ENCODE measurements at places on chromosomes 16 and 17.
A peak's percentile ranks its signal among the peaks of the same experiment; 100 is the strongest.

DNA sequence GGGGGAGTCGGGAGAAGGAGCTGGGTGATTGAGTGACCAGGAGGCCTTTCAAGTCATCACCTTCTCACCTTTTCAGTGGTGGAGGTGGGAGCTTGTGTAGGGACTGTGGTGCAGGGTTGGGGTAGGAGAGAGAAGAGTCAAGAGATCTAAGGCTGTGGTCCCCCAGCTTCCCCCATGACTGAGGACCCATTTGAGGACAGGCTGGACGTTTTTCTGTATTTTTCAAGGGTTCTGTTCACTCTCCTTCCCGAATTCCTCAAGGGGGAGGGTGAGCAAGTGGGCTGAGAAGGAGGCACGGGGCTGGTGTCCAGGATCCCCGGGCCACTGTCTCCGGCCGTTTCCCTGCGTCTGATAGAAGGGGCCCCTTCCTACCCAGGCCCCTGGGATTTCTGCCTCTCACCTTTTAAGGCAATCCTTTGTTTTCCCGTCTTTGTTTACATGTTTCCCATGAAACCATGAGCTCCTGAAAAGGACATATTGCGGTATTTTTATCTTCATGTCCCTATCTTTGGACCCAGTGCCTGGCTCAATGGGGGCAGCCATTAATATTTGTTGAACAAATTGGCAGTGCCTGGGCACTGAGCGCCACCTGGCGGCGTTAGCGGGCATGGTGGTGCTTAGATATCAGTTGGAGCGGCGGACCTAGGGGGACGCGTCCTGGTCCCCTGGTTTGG is 9.2 kb upstream of the CD300A start:
- peak; percentile 49 for DNase-seq

DNA sequence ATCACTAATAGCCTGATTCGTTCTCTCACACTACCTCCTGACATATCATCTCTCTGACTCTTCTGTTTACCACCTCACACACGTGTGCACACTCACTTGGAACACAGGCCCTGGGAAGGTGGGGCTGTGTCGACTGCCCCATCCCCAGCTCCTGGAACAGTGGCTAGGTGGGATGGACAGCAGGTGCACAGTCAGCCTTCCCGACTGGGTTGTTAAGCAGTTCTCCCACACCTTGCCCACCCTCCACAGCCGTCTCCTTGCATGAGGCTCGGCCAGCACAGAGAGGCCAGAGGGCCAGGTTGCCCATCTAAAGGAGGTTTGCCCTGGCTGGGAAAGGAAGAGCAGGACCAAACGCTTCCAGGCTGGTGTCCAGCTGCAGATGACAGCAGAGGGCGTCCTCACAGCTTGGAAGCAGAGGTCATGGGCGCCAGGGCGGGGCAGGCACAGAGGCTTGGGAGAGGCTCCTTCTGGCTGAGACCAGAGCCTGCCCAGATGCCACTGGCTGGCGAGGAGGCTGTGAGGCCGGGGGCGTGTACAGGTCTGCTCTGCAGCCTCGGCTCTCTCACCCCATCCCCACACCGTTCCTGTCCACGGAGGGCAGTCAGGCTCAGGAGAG is 92.8 kb downstream of the AMFR start:
- no peak for DNase-seq

DNA sequence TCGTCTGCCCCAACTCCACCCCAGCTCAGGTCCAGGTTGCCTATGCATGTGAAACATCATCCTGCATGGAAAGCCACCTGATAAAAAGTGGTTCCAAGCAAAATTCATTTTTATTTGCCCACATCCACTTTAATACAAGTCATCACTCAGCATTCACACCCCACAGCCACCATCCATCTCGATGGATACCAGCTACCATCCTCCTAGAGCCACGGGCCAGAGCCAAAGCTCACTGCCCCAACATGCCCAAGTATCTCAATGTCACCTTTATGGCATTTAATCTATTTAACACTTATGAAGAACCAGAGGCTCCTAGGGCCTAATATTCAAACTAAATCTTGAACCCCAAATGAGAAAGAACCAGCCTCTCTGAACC is 70.5 kb downstream of the COPRS start:
- no peak for DNase-seq

DNA sequence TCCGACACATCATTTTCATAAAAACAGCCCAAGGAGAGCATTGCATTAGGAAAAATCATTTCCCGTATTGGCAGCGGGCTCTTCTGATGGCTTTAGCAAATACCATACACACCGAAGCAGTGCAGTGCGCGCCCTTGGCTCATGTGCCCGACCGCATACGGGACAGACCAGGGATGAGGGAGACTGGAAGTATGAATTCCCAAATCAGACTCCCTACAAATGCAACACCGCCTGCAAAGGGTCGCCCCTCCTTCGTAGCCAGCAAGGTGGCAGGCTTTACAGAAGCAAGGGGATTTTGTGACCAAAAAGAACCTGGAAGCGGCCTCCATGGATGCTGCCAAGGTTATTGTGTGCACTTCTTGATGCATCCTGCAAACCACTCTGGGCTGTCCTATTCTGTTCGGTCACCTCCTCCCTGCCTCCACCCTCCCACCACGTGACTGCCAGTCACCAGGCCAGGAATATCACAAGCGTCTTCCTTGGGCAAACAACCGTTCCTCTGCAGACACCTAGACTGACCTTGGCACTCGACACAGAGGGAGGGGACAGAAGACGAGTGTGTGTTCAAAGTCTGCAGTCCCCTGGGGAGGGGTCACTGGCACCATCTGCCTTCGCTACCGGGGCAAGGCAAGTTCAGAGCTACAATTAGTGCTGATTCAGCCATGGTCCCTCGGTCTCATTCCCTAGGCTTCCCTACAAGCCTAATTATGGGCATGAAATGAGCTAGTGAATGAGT is 460.4 kb downstream of the SLC39A11 start:
- no peak for DNase-seq

DNA sequence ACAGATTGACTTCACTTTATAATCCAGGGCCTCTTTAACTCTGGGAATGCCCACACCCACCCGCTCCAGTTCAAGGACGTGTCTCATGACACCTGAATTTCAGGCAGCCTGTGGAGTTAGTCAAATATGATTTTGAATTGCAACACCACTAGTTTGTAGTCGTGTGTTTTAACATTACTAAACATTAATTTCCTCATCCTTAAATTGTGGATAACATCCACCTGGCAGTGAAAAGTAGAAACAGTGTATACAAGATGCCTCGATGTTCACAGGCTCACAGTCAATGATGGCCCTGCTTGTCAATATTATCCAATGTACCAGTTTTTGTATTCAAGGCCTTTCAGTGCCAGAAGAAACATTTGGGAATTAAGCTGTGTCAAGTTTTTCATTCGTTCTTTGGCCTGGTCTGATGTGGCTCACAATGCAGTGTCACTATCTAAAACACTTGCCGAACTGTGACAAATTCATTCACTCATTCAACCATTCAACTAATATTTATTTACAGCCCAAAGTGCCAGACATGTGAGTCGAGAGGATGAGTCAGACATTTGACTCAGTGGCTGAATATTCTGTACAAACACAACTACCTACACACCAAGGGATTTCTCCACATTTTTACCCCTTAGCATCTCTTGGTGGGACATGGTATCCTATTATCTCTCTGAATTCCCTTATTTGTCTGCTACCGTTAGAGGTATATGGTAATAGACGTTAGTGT is 1.4 kb downstream of the MEIOB start:
- no peak for DNase-seq

- DNase-seq = no peak
These were observed 11.1 kb downstream of the ABR start for GRCh38 chr17:1168533-1169220.

DNA sequence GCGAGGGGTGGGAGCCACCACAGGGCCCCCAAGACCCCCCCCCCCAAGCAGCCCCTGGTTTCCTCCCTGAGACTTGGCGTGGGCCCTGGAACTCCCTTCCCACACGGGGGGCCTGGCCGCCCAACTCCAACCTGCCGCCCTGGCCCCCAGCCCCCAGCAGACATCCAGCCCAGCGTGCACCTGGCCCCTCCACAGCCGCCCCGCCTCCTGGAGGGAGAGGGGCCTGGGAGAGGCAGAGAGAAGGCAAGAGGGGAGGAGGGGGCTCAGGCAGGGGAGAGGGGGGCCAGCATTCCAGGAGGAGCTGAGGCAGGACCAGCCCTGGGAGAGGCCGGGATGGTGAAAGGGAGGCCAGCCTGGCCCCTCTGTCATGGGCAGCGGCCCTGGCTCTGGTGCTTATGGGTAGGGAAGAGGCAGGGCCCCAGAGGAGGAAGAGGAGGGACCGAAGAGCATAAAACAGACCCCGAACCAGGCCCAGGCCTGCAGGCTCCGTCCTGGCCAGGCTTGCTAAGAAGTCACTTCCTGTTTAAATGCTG is 16.7 kb downstream of the IL34 start:
- no peak for DNase-seq

DNA sequence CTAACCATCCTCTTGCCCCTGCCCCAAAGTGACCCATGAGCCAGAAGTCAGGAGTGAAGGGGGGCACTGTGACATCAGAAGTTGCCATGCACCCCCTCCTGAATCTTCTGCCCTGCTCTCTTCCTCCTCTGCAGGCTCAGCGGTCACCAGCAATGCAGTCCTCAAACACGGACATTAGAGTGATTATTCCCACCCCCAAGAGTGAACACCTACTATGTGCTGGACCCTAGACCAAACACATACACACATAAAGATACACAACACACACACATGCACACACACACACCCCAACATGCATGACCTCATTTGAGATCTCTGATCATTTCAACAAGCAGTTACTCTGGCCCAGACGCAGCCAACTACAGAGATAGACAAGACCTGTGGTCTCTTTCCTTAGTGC is at the start of gene CDRT4:
TSS of gene CDRT4 (minus strand) at position 30 of the 400 bp plus-strand sequence. CDS start 27,383 bp downstream, outside the sequence.
- no peak for DNase-seq

DNA sequence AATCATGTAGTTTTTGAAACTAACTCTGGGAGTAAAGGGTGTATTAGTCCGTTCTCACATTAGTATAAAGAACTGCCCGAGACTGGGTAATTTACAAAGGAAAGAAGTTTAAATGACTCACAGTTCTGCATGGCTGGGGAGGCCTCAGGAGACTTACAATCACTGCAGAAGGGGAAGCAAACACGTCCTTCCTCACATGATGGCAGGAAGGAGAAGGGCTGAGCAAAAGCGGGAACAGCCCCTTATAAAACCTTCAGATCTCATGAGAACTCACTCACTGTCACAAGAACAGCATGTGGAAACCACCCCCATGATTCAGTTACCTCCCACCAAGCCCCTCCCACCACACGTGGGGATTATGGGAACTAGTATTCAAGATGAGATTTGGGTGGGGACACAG is 256.5 kb upstream of the TNRC6C start:
- DNase-seq = no peak

- no peak for DNase-seq
These were observed 118.5 kb downstream of the C16orf78 start for GRCh38 chr16:49491771-49492761.

DNA sequence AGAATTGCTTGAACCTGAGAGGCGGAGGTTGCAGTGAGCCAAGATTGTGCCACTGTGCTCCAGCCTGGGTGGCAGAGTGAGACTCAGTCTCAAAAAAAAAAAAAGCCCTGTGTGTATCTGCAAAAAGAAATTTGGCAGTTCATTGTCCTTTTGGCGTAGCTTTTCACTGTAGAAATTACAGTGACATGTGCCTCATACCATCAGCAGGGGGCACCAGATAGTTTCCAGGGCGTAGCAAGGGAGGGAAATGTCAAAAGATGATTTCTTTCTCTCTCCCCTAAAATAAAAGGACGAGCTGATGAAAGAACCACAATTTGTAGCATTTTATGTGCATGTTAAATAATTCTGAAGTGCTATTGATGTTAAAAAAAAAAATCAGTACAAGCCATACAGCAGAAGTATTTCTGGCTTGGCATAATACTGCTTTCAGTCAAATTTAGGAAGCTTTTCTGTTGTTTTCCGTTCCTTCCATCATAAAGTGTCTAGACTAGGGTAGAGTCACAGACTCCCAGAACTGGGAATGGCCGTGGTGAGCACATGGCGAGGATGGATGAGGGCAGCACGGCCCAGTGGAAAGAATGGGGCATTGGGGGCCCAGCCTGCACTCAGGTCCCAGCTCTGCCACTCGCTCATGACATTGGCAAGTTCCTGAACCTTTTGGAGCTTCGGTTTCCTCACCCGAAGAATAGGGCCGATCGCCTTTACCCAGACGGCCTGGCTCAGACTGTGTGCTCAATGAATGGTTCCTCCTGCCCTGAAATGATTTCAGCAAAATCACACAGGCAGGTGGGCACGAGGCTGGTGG is 59.8 kb upstream of the RPH3AL start:
- peak; percentile 35 for DNase-seq

DNA sequence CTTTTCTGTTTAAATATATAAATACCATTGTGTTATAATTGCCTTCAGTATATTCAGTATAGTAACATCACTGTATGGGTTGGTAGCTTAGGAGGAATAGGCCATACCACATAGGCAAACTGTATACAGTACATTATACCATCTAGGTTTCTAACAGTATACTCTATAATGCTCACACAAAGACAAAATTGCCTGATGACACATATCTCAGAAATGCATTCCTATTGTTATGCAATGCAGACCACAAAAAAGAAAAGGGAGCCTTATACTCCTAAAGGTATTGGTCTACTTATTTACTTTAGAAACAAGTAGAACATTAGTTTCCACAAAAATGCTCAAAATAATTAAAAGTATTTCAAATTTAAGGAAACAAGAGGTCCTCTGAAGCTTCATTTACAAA is 47.9 kb downstream of the SETD6 start:
- DNase-seq = no peak

- no peak for DNase-seq
These were observed 290.4 kb downstream of the HS3ST3A1 start for GRCh38 chr17:13311306-13311705.

DNA sequence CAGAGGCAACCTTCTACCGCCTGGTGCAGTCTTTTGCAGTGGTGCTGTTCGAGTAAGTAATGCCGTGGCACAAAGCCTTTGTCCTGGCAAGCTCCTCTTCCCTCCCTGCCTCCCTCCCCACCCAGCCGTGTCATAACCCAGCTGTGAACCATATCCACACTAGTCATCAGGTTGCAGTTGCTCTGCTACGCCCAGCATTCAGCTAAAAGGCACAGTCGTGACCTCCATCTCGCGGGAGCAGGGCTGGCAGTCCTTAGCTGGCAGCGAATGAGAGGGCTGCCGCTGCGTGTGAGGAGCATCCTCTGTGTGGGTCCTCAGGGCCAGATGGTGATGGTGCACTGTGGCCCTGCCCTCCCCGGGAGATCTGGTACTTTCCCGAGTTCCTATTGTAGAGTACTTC is 39.3 kb downstream of the CIBAR2 start:
- no peak for DNase-seq

DNA sequence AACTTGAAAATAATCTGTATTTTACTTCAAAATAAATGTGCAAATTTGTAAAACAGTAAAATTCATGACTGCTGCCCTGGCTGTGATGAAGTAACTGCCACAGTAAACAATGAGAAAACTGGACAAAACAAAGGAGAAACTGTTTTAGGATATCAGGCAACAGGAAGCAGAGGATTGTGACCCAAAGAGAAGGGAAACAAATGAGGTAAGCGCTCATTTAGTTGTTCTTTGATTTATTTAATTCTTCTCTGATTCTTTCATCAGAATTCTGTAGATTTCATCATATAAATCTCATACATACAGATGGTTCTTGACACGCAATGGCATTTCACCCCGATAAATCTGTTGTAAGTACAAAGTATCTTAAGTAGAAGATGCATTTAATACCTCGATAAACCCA is 198.1 kb upstream of the AXIN2 start:
- DNase-seq = no peak
